EL (cell line): ENCODE measurements at places on chromosomes 3 and 15.
A peak's percentile ranks its signal among the peaks of the same experiment; 100 is the strongest.

DNA sequence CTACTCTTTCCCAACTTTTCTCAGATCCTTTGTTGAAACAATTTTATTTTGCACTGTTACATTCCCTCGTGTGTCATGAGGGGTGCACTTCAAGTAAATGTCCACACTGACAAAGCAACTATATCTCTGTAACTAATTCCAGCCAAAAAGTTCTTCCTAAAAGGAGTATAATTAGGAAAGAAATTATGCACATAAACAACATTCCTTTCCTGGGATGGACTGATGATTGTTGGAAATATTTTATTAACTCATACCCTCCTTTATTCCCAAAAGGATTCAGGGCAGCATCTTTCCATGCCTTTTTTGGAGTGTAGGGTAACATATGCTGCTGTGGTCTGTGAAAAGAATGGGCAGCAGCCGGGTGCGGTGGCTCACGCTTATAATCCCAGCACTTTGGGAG, 426.1 kb upstream of the THBS1 start:
- DNase-seq, result no peak

- DNase-seq, result no peak
Measured at GRCh38 chr3:60514866-60515265, 736.4 kb downstream of the FHIT start.

DNA sequence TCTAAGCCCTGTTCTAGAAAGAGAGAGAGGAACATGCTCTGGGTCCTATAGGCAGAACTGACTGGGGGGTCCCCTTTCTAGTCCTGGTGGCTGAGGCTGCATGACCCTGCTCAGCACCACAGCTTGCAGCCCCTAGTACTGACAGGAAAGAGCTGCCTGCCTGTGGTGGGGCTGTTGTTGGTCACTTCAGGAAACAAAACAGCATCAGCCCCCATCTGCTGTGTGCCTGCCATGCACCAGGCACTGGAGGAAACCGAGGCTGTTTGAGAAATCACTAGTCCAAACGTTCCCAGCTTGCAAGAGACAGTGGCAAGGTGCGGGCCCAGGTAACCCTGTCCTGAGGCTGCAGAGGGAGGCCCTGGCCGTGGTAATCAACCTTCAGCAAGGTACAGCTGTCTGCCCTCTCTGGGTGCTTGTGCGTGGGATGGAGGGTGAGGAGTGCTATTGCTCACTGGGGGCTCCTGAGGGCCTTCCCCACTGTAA, 90.6 kb downstream of the IQSEC1 start:
- no peak for DNase-seq

DNA sequence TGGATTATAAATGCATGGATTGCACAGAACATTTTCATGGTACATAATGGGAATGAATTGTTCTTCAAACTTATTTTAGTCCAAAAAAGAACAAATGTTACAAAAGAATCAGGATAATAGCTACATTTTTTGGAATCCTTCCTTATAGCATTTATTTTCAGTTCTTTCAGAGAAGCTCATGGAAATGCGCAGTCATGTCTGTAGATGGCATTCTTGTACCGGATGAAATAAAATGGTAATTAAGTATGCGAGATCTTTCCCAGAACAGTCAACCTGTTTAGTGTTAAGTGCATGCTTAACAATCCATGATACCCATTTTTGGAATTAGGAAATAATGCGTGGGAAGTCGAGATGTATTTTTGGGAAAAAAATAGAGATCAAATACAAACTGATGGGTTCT, 38.2 kb upstream of the GOLGA8B start:
- DNase-seq, result peak; percentile 45

DNA sequence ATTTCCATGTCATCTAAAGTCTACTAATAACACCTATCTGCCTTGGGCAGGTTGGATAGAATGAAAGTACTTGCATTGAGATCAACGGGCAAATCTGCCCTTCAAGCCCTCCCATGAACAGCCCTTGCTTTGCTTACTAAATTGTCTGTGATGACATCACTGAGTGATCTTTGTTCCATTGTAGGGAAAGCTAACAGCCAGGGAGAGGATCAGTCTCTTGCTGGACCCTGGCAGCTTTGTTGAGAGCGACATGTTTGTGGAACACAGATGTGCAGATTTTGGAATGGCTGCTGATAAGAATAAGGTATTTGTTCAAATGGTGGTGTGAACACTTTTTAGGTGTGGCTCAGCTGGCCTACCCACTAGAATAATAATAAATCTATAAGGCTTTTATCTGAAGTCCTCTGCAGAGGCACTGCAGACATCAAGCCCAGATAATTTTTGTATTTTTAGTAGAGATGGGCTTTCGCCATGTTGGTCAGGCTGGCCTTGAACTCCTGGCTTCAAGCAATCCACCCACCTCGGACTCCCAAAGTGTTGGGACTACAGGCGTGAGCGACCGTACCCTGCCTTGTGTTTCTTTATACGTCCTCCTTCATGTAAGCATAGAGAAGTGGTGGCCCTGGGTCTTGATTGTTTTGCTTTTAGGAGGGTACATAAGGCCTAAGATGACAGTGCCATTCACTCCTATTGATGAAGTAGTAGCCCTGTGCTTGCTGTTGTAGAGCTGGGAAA, 5.7 kb downstream of the PCCB start:
- DNase-seq, result no peak

DNA sequence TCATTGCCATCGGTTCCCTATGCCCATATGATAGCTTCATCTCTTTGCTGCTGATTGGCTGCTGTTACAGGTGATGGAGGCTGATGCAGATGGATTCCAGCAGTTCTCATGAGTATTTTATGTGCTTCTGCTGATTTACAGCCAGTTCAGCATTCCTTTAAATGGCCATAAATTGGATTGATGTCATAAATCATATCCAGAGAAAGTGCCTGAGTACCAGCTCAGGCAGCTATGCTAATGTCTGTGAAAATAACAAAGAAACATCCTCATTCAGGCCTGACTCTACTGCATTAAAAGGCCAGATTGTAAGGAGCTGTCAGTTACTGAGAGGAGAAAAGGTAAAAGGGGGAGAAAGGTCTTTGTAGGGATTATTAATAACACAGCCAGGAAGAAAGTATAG, 756.8 kb downstream of the IGSF11 start:
- DNase-seq, result no peak

GRCh38 chr15:34335176-34336032, 2.2 kb downstream of the SLC12A6 start:
- no peak for DNase-seq

- no peak for DNase-seq
Measured at GRCh38 chr15:38631119-38632075, 66.8 kb upstream of the RASGRP1 start.

- no peak for DNase-seq
Measured at GRCh38 chr15:94322141-94322540, 90.8 kb downstream of the MCTP2 start.

GRCh38 chr3:190056742-190057141, 64.0 kb downstream of the P3H2 start:
- no peak for DNase-seq

DNA sequence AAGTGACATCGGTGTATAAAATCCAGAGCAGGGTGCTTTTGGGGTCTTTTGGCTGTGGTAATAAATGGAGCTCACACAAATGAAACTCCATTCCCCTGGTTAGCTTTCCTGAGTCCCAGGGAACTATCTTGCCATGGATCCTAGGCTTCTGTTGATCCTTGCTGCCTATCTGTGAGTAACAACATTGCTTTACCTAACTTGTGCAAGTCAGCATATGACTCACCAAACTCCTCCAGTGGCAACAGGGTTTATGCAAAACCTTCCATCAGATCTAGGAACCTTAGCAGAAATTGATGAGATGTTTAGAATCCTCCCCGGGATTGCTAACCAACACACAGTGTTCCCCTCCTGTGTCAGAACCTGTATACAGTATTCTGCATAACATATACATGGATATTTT, 105.4 kb downstream of the SCAPER start:
- DNase-seq, result peak; percentile 43

- DNase-seq, result no peak
Measured at GRCh38 chr15:27336676-27337075, 365.7 kb downstream of the GABRG3 start.

GRCh38 chr15:52150871-52151270, 38.3 kb upstream of the BCL2L10 start:
- DNase-seq, result no peak

DNA sequence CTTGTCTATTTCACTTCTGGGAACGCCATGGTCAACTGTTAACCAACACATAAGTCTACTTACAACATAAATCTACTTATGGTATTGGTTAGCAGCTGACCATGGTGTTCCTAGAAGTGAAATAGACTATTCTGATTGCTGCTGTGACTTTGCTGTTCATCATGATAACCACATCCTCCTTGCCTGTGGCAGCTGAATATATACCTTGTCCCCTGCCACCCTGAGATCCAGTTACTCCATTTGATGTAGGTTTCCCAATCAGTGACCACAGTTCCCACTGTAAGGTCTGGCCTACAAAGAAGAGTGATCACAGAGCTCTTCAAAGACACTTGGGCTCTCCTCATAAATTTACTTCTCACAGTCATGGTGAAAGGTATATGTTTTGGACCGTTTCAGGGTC, 66.8 kb upstream of the ALDH1A3 start:
- DNase-seq, result no peak

- peak; percentile 31 for DNase-seq
Measured at GRCh38 chr3:176950743-176951142, 246.5 kb downstream of the TBL1XR1 start.

DNA sequence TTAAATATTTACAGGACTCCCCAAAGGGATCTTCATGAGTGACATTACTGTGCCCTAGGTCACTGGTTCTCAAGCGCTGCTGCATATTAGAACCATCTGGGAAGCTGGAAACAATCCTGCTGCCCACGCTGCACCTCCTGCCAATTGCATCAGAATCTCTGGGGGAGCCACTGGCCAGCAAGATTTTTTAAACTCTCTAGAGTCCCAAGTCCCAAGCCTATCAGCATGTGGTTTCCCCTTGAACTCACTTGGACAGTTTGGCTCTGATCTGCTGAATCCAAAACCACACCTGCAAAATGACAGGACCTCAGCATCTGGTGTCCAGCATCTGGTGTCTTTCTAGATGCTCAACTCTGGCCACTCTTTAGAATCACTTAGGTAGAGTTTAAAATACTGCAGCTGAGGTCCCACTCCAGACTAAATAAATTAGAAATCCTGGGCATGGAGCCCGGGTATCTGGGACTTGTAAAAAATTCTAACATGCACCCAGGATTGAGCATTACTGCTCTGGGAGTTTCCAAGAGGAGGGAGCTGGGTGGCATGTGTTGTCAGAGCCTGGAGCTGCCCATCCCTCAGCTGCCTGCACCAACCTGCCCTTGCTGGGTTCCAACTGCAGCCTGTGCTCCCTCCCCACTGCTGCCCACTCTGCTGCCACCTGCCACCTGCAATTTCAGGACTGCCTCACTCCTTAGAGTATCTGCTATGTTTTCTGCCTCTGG, 311.3 kb downstream of the SLC9A9 start:
- DNase-seq, result peak; percentile 38

DNA sequence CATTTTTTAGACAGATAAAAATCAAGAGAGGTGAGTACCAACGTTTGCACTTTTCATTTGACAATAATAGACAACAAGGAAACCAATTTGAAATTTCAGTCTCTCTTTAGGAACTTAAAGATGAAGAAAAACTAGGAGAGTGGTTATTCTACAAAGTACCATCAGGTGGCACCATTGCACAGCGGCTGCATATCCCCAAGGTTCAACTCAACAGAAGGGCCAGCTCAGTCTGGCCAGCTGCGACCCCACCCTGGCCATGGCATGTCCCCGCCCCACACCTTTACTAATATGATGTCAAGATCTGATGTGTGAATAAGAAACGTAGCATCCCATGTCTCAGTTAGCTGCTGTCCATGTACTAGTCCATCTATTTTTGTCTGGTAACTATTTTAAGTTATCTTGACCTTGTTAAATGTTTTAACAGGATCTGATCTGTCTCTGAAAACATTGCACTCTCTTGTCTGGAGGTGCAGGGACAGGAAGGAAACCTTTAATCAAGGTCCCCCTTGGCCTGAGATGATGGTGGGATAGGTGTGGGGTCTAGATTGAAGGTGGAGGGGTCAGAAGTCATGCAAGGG, 35.5 kb upstream of the CGNL1 start:
- DNase-seq, result peak; percentile 65

DNA sequence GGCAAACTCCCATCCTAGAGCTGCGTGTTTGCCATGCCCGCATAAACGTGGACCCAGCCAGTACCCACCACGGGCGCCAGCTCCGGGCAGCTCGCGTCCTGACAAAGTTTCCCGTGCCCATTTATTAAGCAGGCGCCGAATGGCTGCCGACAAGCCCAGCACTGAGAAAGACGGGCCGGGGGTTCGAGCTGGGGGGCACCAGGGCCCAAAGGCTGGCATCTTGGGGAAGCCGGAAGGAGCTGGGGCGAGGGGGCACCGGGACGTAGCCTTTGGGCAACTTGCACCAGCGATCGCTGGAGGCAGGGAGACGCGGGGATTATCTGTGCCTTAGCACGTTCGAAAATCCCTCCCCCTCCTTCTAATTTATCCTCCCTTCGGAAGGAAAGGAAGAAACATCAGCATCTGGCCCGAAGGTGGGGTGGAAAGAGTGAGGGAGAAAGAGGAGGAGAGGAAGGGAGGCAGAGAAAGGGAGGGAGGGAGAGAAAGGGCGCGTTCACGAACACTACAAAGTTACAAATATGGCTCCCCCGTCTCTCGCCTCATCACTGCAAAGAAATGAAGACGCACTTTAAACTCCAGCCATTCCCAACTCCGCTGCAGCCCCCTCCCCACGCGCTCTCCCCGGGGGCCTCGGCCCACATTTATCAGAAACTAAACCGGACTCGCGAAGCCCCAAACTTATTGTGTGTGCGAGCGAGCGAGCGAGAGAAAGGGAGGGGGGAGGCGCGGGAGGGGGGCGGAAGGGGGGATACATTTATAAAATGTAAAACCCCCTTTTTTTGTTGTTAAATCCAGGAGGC, 1.0 kb downstream of the ANP32A start:
- peak; percentile 65 for DNase-seq

DNA sequence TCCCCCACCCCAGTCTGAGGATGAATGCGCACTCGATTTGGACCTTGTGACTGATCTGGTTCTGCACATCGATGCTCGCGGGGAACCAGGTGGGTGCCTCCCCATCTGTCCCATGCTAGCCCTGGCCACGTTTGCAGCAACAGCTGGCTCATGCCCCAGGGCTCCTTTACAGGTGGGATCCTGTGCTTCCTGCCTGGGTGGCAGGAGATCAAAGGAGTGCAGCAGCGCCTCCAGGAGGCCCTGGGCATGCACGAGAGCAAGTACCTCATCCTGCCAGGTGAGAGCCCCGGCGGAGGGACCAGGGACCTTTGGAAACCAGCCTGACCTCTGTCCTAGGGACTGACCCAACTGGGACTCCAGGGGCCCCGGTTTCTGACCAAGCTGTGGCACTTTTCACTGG, 44.3 kb downstream of the DHX30 start:
- no peak for DNase-seq

- peak; percentile 42 for DNase-seq
Measured at GRCh38 chr3:123682781-123683504, 98.1 kb upstream of the HACD2 start.

DNA sequence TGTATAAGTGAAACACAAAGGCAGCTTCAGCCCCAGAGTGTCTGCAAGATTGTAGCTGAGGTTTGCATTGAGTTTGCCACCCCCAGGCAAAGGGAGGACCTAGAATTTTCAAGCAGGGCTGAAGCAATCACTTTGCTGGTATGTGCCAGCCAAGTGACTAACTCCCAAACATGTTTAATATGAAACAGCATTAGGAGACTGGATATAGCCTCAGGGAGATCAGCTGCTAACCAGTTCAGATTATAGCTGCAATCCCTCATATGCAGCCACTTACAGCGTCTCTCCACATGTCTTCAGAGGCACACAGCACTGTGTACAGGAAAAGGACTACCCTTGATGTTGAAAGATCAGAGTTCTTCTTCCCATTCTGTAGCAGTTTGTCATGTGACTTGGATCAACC, 38.4 kb upstream of the PPP2R3A start:
- peak; percentile 92 for DNase-seq

- DNase-seq, result no peak
Measured at GRCh38 chr3:19171794-19172193, 23.5 kb downstream of the KCNH8 start.

GRCh38 chr15:47570451-47570850, 146.9 kb upstream of the SEMA6D start:
- no peak for DNase-seq
